ENCODE measurements at places on chromosomes 16 and 17.
A peak's percentile ranks its signal among the peaks of the same experiment; 100 is the strongest.

DNA sequence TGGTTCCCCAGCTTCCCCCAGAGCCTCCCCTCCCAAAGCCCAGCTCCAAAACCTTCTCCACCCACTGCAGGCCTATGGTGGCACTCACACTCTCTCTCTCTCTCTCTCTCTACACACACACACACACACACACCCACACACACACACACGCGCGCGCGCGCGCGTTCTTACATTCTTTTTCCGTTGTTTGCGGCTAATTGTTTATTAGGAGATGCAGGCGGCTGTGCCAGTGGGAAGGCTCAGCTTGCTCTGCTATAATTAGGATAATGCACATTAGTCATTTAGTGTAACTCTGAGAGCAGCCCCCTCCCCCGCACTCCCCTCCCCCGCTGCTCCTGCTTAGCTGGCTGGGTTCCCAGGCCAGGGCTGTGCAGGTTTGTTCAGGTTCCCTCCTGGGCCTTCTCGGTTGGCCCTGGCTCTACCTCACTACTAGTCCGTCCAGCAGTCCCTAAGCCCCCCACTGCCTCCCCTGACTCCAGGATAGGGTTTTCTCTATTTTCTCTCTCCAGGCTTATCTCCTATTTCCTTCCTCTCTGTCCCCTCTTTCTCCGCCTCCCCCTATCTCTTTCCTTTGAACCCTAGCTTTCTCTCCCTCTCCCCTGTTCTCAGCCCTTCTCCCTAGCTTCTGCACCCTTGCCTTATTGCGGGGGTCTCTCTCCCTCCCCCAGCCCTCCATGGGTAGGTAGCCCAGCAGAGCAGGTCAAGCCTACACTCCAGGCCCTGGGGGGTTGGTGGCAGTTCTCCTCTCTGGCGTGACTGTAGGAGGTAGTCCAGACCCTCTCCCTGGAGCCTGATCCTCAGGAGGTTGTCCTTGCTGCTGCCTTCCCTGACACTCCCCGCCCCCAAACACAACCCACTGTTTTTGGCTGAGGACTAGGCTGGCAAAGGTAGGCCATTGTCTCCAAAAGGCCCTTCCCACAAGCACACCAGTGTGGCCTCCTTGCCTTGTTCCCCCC, 34.0 kb downstream of the TMEM132E start:
- no peak for DNase-seq

- peak; percentile 36 for DNase-seq
These were observed 160.4 kb downstream of the ABCA8 start for GRCh38 chr17:68794636-68795434.

- no peak for DNase-seq
These were observed 5.1 kb upstream of the KLHL36 start for GRCh38 chr16:84643180-84643583.

DNA sequence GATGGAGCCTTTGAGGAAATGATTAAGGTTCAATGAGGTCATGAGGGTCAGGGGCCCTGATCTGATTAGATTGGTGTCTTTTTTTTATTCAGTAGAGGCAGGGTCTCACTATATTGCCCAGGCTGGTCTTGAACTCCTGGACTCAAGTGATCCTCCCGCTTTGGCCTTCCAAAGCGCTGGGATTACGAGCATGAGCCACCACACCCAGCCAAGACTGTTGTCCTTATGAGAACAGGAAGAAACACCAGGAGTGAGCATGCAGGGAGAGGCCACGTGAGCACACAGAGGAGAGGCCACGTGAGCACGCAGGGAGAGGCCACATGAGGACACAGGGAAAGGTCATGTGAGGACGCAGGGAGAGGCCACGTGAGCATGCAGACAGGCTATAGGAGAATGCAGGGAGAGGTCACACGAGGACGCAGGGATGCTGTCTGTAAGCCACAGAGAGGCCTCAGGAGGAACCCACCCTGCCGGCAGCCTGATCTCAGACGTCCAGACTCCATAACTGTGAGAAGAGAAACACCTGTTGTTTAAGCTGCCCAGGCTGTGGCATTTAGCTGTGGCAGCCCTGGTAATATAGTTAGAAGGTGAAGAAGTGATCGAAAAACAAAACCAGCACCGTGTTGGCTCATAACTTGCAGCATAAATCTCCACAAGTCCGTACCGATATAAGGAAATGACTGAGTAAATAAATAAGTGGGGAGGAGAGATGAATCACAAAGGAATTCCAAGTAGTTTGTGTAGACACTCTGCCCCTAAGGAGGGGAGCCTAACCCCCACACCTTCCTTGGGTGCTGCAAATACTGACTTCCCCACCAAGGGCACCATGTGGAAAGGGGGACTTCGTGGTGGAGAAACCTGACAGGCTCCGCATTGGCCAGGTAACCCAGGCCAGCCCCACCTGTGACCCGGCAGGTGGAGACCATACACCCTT, 14.6 kb upstream of the CSNK1D start:
- DNase-seq, result peak; percentile 60

DNA sequence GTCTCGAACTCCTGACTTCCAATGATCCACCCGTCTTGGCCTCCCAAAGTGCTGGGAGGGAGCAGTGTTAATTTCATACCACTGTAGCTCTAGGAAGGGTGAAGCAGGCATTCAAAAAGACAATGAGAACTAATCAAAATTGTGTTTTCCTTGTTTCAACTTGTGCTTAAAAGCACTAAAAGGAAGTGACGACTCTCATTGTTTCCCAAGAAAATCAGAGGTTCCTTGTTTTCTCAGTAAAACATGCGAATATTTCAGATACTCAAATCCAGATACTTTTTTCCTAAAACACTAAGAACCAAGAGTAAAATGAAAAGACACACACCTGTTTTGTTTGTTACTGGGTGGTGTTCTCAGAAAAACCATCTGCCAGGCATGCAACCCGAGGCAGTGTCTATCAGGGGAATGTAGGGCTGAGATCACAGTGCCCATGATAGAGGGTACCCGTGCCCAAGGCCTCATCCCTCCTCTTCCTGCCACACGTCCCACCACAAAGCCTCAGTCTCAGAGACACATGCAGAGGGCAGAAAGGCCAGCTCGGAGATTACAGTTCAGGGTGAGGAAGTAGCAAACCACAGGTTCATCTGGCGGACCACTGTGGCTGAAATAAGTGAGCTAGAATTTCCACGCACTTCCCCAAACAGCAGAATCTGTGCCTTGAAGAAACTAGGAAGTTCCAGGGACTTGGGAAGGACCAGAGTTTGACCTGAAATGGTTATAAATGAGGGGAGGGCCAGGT, 33.7 kb downstream of the GINS3 start:
- DNase-seq, result no peak

DNA sequence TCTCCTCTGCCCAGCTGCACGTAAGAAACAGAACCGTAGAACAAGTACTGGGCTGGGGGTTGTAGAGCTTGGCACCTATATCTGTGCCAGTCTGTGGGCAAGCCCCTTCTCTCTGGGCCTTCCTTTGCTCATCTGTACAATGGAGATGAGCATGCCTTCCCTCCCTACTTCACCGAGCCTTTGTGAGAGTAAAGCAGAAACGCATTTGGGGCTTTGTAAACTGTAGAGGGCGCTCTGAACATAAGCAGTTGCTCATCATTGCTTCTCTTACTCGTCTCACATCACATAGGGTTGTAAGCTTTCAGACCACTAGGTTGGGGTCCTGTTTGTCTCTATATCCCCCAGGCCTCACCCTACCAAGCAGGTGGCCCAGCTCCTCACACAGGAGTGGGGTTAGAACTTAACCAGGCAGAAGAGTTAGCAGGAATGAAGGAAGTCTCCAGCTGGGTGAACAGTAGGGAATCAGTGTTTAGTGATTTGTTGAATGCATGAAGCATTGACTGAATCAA, 15.1 kb downstream of the SAMD14 start:
- DNase-seq, result peak; percentile 47

DNA sequence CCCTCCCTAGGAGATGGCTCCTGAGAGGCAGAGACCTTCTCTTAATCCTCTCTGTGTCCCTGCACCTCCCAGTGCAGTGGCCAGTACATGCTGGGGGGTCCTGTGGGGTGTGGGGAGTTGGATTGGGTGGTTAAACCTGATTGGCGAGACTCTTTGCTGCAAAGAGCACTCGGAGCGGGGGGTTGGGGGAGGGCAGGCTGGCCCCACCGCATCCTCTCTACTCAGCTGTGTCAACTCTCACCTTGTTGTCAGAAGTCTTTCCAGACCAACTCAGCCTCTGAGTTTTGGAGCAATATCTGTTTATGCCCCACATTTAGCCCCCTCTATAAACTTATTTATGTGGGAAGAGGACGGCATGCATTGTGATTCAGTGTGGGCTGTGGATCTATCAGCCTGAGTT, 40.0 kb downstream of the SMARCE1 start:
- DNase-seq, result no peak

- DNase-seq, result no peak
These were observed 1.5 kb upstream of the NPTX1 start for GRCh38 chr17:80477647-80478478.

DNA sequence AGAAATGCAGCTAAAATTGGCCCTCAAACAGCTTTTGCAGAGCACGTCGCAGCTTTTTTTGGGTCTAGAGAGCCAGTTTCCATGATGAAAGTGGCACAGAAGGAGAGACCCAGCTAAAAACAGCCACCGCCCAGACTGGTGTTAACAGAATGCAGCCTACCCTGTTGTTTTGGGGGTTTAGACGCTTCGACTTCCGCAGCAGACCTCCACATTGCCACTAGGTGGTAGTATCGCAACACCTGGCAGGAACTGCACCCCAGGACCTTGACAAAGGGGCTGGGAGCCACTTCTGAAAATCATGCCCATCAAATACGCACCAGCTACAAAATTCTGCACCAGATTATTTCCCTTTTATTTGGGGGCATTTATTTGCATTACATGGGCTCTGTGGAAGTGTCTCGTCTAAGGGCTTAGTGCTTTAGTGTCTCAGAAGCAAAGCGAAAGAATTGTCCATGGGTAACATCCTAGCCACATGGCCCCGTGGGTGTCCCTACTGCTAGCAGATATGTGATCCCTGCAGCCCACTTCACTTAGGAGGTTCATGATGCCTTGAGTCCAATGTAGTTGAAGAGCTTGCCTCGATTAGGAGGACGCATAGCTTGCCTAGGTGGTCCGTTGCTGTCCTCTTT, 167.1 kb downstream of the HAPSTR1 start:
- no peak for DNase-seq

GRCh38 chr16:74183601-74184360, 112.8 kb upstream of the PSMD7 start:
- no peak for DNase-seq

DNA sequence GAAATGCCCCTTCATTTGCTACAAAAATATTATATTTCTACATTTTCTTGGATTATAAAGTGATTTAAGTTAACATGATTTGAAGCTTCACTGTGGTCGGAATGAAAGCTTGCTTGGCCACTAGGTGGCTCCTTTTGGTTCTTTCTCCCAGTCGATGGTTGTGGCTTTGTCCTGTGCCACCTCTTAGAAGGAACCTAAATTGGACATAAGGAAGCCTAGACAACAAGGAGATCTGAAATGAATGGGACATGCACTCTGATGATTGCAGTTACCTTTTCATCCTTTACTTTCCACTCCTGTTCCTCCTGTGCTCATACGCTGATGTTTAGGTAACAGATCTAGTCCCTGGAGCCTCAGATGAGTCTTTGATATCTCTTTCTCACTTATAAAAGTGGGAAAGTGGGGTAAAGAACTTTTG, 39.2 kb downstream of the FTO start:
- no peak for DNase-seq

DNA sequence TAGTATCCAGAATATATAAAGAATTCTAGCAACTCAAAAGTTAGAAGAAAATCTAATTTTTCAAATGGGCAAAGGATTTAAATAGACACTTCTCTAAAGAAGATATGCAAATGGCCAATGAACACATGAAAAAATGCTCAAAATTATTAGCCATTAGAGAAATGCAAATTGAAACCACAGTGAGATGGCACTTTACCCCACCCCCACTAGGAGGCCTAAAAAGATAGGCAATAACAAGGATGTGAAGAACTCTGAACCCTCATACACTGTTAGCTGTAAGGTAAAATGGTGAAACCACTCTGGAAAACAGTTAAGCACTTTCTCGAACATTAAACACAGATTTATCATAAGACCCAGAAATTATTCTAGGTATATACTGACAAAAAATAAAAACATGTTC, 71.4 kb upstream of the IRX6 start:
- no peak for DNase-seq

DNA sequence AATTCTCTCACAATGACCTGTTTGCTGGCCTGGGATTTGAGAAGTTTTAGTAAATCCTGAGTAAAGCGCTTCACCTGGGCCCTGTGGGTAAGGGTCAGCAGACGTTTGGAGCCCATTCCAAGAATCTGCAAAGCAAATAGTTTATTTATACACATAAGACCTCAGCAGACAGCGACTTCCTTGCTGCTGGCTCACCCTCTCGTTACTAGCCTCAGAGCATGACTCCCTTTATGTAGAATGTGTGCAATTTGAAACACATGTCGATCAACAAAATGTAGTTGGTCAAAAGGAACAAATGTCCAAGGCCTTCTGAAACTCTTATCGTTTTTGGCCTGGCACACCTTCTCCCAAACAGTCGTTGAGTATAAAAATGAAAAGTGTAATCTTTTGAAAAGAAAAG, 31.3 kb downstream of the MARF1 start:
- DNase-seq, result no peak

DNA sequence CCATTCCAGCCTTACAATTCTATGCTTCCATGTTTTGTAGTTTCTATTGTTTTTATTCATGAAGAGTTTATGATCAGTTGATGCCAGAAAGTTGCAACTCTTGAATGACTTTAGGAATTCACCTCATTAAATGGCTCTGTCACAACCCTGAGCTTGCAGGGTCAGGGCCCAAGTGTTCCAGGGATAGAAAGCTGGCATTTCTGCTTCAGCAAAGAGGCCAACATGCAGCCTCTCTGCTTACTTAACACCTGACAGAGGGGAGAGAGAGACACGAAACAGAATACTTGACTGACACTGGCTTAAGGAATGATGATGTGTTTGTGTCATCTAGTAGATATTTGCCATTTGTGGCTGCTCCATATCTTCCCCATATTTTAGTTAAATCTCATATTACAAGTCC, 328.1 kb downstream of the CA10 start:
- no peak for DNase-seq

GRCh38 chr16:8869212-8869987, 594 bp upstream of the CARHSP1 start:
- no peak for DNase-seq

DNA sequence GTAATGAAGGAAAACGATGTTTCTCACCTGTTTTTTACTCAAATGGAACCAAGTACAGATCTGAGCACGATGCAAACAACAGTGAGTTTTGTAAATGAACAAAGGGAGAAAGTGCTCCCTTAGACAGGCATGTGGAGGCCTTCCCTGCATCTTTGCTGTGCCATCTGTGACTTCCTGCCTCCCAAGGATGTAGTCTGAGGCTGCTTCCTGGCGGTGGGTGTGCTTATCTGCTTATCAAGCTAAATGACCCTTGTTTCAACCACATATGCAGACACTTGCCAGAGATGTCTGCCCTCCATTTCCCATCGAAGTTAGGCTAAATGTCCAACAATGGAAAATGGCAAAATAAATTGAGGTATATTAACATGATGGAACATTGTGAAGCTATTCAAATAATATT, 34.6 kb downstream of the RGS9 start:
- DNase-seq, result no peak

Data from glomerular endothelial cell (primary cell).